Eye (tissue), 1 donor: ENCODE measurements at places on chromosomes 11 and 22.

GRCh38 chr11:14079011-14079410, 116.5 kb downstream of the SPON1 start:
- DNase-seq: no peak

DNA sequence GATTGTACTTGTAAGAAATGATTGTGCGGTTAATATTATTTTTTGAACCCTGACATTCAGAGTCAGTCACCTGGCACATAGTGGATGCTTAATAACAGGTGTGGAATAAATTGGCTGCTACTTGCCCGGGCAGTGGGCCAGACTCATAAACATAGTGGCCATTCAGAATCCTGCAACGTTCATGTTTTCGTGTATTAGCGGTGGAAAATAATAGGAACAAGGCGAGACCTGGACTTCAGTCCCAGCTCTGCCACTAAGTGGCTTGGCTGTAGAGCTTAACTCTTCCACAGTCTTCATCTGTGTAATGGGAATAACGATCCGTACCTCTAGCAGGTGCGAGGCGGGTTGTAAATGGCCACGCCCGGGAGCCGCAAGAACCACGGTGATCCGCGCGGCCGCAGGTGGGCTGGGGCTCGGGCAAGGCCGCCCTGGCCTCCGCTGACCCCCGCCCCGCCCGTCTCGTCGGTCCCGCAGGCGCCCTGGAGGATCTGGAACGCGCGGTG, 761 bp upstream of the TMEM25 start:
- peak; percentile 55 for DNase-seq

GRCh38 chr11:32751381-32751780, 43.1 kb downstream of the CCDC73 start:
- DNase-seq: no peak

GRCh38 chr11:87889126-87889525, 286.1 kb downstream of the RAB38 start:
- no peak for DNase-seq

DNA sequence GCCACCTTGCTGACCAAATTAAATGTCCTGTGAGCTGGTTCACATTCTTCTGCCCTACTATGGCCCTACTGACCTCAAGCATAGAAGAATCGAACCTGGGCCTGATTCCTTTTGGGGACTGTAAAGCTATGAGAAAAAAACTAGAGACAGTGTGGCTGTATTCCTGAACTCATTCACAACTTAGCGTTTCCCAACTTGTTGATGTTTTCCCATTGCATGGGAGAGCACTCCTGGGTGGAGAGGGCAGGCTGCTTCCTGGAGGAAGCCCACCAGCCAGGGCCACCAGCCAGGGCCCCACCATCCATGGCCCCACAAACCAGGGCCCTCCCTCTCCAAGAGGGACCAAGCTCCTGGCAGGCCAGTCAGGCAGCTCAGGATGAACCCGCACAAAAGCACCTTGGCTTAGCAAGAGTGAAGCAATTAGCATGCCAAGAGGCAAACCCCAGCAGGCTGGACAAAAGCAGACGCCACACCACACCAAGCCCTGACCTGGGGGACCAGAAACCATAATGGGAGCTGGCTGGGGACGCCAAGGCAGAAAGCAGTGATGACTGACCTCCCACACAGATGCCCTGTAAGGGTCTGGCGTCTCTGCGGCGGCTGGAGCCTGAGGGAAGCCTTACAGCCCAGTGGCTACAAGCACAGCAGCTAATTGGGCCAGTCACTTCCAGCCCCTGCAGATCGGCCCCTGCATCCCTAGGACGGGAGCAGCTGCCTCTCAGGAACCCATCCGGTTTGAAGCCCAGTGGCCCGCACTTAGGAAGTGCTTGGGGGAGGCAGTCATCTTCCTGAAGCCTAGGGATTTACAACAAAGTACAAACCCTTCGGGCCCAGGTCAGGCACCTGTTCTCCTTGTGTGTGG, 2.1 kb downstream of the CERK start:
- peak; percentile 88 for DNase-seq

- DNase-seq: no peak
Observed at GRCh38 chr11:63612181-63612580, 2.1 kb downstream of the PLAAT3 start.

GRCh38 chr22:45462034-45462655, 40.5 kb upstream of the FBLN1 start:
- DNase-seq: no peak

DNA sequence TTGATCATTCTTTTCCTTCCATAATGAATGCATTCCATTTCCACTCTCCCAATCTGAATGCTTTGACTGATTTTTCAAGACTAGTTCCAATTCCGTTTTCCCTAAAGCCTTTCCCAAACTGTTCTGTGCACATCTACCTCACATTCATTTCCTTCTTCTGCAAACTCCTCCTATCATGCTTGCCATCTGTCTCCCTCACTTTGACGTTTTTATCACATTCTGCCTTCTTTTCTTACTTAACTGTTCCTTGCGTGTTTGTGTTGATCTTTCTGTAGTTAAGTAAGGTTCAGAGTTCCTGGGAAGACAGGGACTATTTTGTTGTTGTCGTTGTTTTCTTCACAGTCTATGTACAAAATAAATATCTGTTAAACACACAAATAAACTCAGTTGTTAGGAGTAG, 179.0 kb downstream of the NXPE2 start:
- DNase-seq: no peak

DNA sequence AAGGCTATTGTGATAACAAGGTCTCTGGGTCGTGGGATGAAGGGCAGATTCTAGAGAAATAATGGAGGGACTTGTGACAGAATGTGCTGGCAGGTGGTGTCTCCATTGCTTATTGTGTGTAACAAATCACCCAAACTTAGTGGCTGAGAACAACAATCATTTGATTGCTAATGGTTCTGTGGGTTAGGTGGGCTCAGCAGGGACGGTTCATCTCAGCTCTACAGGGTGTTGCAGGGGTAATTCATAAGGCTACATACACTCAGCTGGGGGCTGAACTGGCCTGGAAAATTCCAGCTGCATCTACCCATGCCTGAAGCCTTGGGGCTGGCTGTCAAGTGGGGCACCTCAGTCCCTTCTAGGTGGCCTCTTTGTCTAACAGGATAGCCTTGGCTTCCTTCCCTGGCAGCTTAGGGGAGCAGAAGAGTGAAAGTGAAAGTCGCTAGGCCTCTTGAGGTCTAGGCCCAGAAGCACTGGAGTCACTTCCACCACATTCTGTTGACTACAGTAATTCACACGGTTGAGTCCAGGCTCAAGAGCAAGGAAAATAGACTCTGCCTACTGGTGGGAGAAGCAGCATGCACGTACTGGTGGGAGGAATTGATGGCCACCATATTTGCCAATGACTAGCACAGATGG, 308.9 kb downstream of the MN1 start:
- no peak for DNase-seq

DNA sequence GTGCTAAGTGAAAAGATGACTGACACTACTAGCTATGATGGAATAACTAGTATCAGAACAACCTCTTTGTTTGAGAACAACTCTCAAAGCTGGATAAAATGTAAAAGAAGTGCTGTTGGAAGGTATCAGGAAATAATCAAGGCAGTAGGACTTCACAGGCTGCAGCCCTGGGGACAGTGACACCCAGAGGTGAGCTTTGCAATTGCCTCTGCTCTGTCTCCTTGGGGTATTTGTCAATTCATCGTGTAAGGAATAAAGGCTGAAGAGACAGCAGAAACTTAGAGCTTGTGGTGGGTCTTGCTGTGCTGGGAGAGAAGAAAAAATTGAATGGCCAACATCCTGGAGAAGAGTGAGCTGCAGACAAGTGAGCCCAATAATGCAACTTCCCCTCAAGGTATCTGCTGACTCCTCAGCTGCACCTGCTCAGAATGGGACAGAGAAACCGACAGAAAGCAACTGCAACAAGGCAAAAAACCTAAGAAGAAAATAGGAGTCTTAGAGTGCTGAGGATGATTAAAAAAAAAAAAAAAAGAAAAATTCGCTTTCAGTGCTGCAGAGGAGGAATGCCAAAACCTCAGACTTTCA, 141.1 kb downstream of the RCN1 start:
- DNase-seq: no peak

DNA sequence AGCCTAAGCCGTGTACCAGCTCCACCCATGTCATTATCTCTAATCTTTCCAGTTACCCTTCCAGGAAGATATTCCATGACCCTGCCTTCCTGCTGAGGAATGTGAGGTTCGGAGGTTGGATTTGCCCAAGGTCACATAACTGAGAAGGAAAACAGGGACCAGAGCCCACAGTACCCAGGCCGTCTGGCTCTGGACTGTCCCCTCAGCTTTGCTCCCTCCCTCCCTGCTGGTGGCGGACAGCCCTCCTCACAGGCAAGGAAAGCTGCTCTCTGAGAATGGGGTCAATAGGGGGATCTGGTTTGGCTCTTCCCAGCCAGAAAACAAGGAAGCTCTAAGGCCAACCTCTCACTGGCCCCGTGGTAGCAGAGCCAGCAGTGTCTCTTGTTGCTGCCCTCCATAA, 63.3 kb downstream of the SYN3 start:
- DNase-seq: peak; percentile 60

DNA sequence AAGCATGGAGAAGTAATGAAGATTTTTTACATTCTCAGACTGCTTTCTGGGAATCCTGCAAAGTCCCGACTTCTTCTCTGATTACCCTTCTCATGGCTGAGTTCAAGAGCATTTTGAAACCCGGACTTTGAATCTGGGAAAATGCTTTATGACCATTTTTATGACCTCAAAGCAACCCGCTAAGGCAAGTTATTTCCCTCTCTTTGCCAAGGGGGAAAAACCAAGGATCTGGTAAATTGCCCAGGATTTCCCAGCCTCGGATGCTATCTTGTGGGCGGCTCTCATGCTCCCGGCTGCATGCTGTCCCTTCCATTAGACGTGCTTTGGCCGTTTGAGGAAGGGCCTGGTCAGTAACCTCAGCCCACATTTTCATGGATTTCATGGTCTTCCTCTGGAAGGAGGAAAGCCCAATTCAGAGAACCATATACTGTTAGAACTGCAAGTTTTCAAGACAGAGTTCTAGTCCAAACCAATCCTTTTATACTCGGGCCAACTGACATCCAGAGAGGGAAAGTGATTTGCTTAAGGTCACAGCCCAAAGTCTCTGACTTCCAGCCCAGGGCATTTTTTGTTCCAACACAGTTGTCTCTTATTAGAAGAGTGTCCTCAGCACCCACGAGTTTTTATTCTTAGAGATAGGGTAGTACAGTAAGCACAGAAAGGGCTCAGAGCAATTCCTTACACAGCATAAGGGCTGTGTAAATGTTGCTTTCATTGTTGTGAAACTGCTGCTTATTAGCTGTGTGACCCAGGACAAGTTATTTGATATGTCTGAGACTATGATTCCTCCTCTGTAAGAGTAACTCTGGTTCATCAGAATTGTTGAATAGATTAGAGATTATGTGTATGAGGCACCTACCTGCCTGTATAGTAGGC, 77.4 kb downstream of the NAV2 start:
- DNase-seq: no peak

GRCh38 chr22:32971276-32971675, 86.9 kb downstream of the SYN3 start:
- DNase-seq: no peak

DNA sequence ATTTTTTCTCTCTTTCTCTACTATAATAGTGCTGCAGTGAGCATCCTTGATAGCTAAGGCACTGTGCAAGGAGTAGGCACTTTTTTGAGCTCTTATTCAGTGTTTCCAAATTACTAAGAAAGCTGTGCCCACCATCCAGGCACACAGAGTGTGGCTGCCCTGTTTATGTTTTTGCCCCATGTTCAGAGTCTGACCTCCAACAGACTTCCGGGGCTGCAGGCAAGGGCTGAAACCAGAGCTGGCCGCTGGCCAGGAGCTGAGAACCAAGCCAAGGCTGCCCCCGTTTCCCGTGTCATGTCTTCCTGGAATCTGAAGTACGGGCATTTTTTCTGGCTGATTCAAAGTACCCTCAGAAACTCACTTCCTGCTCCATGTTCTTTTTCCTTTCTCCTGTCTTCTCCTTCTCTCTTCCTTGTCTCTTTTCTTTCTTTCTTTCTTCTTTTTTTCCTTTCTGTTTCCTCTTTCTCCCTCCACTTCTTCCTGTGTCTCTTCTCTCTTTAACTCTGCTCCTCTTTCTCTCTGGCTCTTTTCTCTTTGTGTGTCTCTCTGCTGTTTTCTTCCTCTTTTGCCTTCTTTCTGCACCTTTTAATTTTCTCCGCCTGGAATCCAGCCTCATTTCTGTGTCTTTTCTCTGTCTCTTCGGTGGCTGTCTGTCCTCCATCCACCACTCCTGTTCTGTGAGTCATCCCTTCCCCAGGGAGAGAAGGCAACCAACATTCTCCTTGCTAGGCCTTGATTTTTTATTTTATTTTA, 17.0 kb upstream of the KCTD14 start:
- DNase-seq: peak; percentile 57

DNA sequence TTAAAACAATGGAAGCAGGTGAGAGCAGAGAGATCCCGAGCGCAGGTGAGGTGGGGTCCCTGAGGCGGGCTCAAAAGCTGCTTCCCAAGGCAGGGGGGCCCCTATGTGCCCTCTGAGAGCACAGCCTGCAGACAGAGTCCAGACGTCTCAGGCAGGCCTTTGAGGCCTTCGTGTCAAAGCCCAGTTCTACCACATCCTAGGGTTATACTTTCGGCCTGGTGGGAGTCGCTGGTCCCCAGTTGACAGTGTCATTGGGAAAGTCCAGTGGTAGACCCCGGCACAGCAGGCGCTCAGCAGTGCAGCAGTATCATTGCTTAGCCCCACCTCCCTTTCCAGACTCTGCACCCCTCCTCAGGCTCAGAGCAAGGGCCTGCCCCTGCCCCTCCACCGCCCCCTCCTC, 9.1 kb downstream of the LINC01488 start:
- no peak for DNase-seq

DNA sequence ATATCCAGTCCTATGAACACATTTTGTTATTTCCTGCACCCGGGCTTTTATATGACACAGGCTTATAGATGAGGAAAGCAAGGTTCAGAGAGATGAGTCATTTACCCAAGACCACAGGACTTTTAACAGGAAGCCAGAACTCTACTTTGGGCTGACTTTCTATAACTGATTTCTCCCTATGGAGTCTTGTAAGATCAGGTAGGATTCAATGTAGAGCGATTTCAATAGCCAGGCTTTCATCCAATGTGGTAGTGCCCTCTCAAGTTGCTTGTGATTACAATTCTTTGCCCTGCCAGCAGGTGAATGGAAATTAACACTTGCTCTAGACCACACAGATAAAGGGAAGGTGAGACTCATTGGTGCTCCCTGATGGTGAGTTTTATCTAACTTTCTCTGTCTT, 378.3 kb downstream of the INSC start:
- DNase-seq: no peak

- DNase-seq: peak; percentile 90
Observed at GRCh38 chr11:28697920-28698827, 590.0 kb downstream of the METTL15 start.

GRCh38 chr22:19869497-19870152, 15.0 kb upstream of the GNB1L start:
- DNase-seq: no peak

- DNase-seq: no peak
Observed at GRCh38 chr11:7531011-7531410, 17.2 kb downstream of the PPFIBP2 start.
